ENCODE measurements at places on chromosomes 3 and 15.
A peak's percentile ranks its signal among the peaks of the same experiment; 100 is the strongest.

DNA sequence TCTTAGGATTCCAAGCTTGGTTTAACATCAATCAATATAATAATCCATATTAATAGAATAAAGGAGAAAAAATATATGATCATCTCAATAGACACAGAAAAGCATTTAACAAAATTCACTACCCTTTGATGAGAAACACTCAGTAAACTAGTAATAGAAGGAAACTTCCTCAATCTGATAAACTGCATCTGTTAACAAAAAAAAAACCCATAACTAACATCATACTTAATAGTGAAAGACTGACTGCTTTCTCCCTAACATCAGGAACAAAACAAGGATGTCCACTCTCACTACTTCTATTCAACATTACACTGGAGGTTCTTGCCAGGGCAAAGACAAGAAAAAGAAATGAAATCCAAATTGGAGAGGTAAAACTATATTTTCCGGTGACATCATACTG is 30.5 kb downstream of the LRRK1 start:
- no peak for DNase-seq

DNA sequence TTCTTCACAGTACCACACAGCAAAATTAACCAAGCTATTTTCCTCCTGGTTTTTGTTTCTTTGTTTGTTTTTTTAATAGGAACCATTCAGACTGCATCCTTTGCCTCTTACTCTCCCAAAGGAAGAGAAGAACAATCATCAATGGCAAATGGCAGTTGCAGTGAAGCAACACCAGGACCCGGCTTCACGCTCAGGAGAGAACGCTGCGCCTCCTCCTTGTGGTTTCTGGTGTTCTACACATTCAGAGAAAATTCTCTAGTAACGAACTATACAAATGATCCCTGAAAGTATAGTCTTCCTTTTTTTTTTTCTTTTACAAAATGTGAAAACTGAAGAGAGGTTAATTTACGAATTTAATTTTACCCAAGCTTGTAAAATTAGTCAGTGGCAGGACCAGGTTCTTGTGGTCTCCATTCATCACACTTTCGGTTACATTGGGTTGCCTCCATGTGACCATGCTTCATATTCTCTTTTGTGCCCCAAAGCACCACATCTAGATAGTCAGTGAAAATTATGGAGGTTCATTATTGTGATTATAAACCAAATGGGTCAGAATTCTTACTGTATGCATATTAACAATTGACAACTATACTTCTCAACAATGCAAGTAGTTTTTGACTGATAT is 10.6 kb upstream of the MINDY2 start:
- DNase-seq: no peak

DNA sequence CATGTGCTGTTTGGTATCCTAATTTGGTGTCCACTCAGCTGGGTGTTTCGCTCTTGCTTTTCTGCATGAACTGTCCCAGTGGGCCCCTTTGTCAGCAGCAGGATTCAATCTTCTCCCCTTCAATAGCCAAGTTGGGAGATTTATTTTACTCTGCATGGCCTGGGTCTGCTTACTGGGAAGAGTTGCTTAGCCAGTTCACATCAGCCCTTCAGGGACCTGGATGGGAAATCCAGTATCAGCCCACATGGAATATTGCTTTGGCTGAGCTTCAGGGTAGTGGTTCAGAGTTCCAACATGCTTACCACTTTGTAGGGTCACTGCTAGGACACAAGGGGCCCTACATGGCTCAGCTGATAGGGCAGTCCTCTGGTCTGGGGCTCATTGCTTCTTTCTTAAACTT is 93.0 kb upstream of the BOC start:
- no peak for DNase-seq

DNA sequence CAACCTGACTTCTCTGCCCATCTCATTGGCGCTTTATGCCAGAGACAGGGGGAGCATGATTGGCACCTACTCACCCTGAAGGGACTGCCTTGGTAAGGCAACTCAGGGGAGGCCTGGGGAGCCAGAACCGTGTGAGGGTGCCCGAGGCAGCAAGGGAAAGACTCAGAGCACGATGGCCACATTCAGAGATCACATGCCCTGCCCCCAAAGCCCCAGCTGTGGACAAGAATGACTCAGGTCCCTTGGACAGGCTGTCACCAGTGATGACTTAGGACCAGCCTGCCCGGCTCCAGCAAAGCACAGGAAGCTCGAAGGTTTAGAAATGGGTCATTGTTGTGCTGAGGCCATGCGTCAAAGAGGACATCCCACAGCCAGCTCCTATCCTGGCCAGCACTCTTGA is 49.1 kb upstream of the LIMD1 start:
- DNase-seq: no peak

DNA sequence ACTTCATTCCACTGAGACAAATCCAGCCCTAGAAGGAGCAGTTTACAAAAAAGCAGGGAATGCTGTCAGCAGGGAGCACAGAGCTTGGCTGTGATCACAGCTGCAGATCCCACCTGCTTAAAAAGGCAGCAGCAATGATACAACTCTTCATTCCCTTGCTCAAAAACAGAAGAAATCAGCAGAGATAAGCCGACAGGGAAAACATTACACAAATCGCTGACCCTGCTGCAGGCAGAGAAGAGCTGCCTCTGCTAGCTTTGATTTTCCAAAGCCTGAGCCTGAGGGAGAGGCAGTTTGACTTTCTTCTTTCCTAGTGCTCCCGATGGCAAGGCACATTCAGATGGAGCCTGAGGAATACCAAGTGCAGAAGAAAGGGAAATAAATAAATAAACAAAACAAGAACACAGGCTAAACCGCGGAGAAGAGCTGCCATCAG is 80.2 kb downstream of the SHQ1 start:
- DNase-seq: no peak

DNA sequence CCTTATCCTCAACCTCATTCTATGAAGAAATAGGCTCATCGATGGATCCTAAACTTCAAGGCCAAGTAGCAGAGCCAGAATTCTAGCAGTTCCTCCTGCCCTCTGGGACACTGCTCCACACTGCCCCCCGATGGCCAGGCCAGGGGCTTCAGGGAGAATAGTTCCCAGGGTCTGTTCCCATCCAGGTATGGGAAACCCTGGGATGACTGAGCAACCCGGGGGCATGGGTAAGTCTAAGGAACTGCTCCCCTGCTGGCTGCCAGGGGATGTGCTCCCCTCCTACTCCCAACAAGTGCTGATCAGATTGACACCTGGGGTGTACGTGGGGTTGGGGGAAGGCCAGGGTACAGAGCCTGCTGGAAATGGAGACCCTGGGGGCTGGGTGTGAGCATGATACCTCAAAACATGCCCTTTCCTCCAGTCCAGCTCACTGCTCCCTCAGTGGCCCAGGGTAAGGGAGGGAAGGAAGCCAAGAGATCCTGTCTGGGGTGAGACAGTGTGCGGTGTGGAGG is 7.6 kb downstream of the ULK3 start:
- peak; percentile 62 for DNase-seq

GRCh38 chr3:11037241-11037873 is 44.8 kb downstream of the SLC6A1 start:
- DNase-seq: no peak

DNA sequence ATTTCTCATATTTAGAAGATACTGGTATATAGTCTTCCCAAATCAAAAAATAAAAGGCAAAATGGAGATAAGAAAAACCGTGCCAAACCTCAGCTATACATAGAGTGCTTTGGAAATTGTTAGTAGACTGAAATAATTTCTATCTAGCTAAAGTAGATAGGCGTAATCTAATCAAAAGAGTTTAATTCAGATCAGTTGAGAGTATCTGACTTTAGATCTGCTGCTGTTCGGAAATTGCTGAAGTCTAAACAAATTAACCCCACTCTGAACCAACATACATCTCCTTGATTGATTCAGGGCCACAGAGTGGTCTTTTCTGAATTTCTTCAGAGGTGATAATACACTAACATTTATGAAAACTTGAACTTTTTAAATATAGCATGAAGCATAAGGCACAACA is 40.1 kb downstream of the MAP3K13 start:
- DNase-seq: no peak

- DNase-seq: no peak
Measured at GRCh38 chr3:121126033-121126706, 218.2 kb downstream of the STXBP5L start.

- DNase-seq: no peak
Measured at GRCh38 chr15:28901587-28901980, 15.8 kb downstream of the APBA2 start.

DNA sequence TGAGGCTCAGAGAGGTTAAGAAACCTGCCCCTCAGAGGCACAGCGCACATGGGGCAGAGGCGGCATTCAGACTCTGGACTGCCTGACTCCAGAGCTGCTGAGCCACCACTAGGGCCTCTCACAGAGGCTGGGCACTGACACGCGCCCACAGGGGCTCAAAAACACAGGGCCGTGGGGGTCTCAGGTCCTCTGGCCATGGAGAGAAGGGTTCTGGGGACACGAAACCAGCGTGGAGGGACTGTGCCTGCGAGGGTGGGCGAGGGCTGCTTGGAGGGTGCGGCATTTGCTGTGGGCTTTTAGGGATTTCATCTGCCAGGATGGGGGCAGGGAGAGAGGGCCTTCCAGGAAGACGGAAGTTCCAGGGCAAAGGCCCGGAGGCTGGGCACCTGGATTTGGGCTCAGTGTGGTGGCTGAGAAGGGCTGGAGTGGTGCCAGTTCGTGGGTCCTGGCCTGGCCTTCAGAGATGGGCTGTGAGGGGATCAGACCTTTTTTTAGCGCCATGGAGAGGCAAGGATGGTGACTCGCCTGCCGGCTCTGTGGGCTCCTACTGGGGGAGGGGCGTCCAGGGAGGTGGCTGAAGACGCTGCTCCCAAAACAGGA is 69.6 kb downstream of the EFCAB12 start:
- DNase-seq: no peak

DNA sequence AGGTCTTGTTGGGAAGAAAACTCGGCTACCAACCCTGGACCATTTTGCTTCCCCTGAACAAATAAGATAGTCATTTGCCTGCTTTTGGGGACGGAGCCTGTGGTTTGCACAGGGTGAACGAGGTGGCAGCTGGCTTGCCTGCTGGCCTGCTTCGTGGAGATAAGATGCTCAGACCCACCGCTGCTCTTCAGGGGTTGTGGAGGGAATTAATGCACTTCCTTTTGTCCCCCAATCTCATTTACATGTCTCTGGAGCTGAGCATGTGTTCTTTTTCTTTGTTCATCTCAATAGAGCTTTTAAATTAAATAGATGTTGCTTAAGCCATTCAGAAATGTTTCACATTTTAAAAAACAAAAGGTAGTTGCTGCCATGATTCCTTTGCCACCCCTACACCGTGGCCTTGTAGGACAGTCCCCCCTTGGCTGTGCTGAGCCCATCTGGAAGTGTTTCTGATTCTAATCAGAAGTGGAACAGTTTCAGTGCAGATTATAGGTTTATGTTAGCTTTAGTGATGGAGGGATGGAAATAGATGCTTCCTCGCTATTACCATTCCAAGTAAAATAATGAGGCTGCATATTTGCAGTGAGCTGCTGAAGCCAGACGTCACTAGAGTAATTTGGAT is 25.6 kb downstream of the APBA2 start:
- no peak for DNase-seq

DNA sequence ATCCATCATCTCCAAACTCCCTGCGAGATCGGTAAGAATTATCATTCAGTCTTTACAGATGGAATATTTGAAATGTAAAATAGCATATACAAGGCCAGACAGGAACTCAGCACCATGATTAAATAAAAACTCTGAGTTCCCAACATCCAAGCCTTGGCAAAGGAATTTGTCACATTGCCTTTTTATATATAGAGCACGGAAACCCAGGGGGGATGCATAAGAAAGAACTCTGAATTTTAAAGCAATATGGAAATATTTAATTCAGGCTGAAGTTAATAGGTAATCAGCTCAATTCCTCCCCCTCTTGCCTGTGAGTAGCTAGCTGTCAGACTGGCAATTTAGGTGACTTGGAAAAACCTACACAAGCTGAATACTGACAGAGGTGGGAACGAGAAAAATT is 217.9 kb upstream of the KCNMB2 start:
- DNase-seq: no peak

DNA sequence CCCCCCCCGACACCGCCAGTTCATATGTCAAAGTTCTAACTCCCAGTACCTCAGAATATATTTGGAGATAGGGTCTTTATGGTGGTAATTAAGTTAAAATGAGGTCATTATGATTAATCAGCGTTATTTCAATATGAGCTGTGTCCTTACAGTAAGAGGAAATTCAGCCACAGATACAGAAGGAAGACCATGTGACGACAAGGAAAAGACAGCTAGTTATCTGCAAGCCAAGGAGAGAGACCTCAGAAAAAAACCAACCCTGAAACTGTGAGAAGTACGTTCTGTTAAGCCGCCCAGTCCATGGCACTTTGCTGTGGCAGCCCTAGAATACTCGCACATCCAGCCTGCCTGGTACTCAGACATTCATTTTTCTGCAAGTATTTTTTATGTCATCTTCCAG is 62.3 kb upstream of the ARL8B start:
- no peak for DNase-seq

DNA sequence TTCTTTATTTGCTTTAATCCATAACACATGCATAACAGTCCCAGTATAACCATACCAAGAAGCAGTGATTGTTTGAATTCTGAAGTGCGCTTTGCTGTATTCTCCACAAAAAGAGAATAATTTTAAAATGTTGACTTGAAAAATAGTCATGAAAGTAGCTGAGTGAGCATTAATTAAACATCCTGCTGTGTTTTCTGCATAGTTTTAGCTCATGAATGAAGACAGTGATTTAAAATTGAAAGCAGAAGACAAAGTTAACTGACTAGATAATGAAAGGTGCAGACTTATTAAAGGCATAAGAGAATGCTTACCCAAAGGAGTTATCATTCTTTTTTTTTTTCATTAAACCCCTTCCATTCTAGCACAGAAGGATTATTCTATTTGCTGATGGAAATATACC is 143.5 kb downstream of the GABRG3 start:
- DNase-seq: no peak
